ENCODE measurements at places on chromosomes 16 and 17. TPM values are rescaled to one million over a fixed set of nuclear protein-coding genes. Genes with fewer than 3 reads are reported as not detected.

Gene SPAG7
- 60.6 TPM for total RNA-seq

Gene KCNH4
- not detected for total RNA-seq

Gene SNX20
- not detected for total RNA-seq

Gene CNGB1
- total RNA-seq = not detected

Gene PRKCB
- under 0.01 TPM for total RNA-seq

Gene GRAPL
- total RNA-seq = not detected

Gene KRTAP3-2
- not detected for total RNA-seq

Gene MYLK3
- total RNA-seq = 0.28 TPM

Gene FSCN2
- total RNA-seq = 1.9 TPM

Gene ADAD2
- total RNA-seq = not detected

Gene SMARCD2
- 78.7 TPM for total RNA-seq

Gene MYH2
- total RNA-seq = under 0.01 TPM

Gene ALDH3A1
- 0.28 TPM for total RNA-seq

Gene TK1
- 25.8 TPM for total RNA-seq

Gene CHAD
- not detected for total RNA-seq

Gene ADGRG3
- not detected for total RNA-seq

Gene CLEC18A
- not detected for total RNA-seq

Gene DCXR
- total RNA-seq = 57.6 TPM

Gene CENPX
- total RNA-seq = 20.1 TPM

Gene PRMT7
- total RNA-seq = 47.7 TPM

Gene CASKIN1
- 0.37 TPM for total RNA-seq

Gene GRAP
- total RNA-seq = 0.18 TPM

Gene ZSWIM7
- total RNA-seq = 15.5 TPM

Gene TOX3
- not detected for total RNA-seq

Gene CACNA1H
- total RNA-seq = 1.3 TPM

Gene LRRC45
- total RNA-seq = 11.1 TPM

Gene NEUROD2
- total RNA-seq = not detected

Gene TBC1D26
- under 0.01 TPM for total RNA-seq

Gene GNGT2
- total RNA-seq = 0.28 TPM

Gene NPIPB6
- total RNA-seq = 0.57 TPM

Gene SCIMP
- total RNA-seq = not detected

Gene PLEKHH3
- 9.0 TPM for total RNA-seq

Gene CIBAR2
- not detected for total RNA-seq

Gene LRRC36
- 0.14 TPM for total RNA-seq

Gene GRB7
- total RNA-seq = not detected

Gene SDK2
- total RNA-seq = 0.09 TPM

Gene BIRC5
- 15.5 TPM for total RNA-seq

Gene MAFG
- 17.0 TPM for total RNA-seq

Gene PROCA1
- total RNA-seq = 1.0 TPM

Gene CLTC
- total RNA-seq = 295 TPM

Gene KRTAP9-2
- total RNA-seq = not detected

Gene HOXB3
- under 0.01 TPM for total RNA-seq

All from smooth muscle cell of bladder (primary cell).